ENCODE measurements at places on chromosomes 1 and 21.

- no peak for DNase-seq
Measured at GRCh38 chr1:40783001-40783905, at the start of gene KCNQ4. Gene KCNQ4 (plus strand): TSS chr1:40783787. CDS start chr1:40784094, 307 bp downstream.

DNA sequence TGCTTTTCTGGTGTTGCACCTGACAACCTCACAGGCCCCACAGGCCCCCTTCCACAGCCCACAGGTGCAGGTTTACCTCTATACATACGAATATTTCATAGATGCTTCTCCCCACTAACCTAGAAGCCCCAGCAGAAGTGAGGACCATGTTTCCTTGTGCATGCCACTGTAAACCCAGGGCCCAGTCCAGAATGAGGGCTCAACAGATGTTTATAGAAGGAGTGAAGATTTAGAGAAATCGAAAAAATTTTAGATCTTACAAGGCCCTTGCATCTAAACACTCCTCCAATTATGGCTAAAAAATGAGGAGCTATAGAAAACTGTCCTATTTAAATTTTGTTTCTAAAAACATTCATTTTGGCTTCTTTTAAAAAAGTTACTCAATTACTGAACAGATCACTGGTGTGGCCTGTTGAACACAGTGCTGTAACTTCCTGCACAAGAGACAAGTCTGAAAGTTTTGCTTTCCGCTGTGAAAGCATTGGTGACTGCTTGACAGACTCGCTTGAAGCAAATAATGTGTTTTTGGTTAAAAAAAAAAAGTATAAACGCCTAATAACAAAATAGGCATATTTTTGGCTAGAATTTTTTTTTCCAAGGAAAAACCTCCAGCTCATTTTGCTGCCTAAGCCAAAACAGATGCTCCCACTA, 1.2 kb downstream of the ABCB10 start:
- DNase-seq: no peak

DNA sequence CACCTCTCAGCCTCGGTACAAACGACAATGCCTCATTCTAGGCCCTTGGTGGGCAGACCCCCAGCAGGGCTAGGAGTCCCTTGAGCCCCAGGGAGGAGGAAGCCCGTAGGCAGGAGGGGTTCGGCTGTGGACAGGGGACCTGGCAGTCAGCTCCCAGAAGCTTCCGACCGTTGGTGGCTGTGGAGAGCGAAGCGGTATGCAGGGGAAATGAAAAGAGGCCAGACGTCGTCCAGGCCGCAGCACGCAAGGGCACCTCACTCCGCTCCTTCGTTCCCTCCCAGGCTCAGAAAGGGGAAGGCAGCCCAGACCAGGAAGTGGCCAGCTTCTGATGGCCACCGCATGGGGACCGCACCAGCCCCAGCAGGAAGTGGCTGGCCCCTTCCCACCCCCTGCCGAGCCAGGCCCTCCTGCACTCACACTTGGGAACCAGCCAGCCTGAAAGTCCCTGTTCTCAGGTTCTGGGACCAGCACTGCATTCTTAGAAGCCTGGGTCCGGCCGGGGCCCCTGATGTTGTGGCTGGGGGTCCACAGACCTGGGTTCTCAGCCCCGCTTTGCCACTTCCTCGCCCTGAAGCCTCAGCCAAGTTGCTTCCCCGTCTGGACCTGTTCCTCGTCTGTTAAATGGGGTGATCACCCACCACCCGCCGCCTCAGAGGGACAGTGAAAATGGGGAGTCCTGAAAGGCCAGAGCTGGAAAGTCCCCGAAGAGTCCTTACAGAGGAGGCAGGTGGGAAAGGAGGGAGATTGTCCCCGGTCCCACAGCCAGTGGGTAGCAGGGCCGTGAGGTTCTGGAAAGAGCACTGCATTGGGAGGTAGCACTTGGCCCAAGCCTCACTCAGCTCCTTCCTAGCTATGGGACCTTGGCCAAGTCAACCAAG, 104.0 kb upstream of the RUNX3 start:
- DNase-seq: no peak

DNA sequence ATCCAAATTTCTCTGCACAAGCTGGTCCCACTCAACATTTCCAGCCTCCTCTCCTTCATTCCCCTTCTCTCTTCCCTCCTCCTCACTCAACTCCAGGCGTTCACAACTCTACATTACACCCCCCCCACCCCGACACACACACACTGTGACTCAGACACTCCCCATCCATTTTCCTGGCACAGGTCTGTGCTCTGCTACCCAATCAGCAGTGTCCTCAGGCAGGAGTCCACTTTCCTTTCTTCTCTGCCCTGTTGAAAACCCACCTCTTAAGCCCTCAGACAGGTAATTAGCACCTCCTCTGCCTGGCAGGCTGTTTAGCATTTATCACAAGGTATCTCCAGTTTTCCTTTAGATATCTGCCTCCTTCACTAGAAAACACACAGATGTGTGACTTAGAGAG, 8.8 kb upstream of the LMX1A start:
- DNase-seq: no peak

- no peak for DNase-seq
Measured at GRCh38 chr1:155082301-155083051, 3.8 kb downstream of the EFNA3 start.

DNA sequence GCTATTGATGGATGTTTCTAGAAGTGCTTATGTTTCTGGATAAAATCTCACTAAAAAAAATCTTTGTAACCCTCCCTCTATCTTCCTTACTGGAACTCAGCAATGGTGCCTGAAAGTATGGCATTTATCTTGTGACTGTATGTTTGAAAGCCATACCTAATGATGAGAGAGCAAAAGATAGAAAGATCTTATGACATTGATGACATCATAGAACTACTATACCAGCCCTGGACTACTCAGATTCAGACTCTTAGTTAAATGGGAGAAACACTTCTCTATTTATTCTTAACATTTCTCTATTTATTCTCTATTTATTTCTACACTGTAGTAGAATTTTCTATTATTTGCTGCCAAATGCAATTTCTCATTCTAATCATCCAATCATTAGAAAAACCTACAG, 32.7 kb upstream of the SYCP1 start:
- DNase-seq: no peak

Measured in stimulated activated CD8-positive, alpha-beta memory T cell treated with anti-CD3 and anti-CD28 coated beads, Interleukin-15, amount 100 ng/mL, for 48 hours (primary cell).